Stimulated activated CD4-positive, alpha-beta T cell treated with anti-CD3 and anti-CD28 coated beads, Interleukin-4, amount 100 ng/mL, for 4 hours (primary cell): ENCODE measurements at places on chromosomes 3 and 15.

DNA sequence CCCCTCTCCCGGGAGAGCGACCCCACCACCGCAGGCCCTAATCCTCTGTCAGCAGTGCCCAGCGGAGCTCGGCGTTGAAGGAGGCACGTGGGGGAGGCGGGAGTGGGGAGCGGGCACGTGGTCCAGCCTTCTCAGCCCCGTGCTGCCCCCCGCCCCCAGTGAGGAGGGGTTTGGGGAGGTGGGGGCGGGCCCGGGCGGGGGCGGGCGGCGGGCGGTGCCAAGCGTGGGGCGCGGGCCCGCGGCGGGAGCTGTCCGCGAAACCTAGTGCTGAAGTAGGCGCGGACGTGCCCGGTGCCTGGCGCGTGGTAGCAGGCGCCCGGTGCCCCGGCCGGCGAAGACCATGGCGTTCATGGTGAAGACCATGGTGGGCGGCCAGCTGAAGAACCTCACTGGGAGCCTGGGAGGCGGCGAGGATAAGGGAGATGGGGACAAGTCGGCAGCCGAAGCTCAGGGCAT is at the start of gene CPLX3:
TSS of gene CPLX3 (plus strand) at position 264 of the 456 bp plus-strand sequence. CDS start at position 341, 77 bp downstream.
- DNase-seq: peak; percentile 9

- DNase-seq: no peak
Observed at GRCh38 chr15:101684384-101684783, 32.2 kb upstream of the TM2D3 start.

DNA sequence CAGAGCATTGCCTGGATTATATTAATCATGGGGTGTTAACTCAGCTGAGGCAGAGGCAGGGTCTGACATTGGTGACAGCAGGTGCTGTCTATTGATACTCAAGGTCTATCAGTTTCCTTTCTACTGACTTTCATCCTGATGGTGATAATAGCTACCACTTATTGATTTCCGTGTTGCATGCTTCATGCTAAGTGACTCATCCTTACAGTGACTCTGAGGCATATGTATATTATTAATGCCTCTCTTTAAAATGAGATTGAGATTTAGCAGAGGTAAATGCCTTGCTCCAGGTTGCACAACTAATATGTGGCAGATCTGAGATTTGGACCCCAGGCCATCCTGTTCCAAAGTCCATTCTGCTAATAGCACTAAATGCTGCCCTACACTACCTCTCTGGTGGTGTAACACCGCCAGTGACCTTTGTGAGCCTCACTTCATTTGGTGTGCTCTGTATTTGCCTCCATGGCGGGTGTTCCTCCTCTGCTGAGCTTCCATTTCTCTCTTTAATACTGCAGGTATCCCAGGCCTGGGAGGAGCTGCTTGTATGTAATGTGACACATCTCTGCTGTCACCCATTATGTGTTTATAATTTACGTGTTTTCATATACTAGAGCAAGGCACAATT is 50.4 kb downstream of the GPR171 start:
- no peak for DNase-seq

- no peak for DNase-seq
Observed at GRCh38 chr3:106086038-106086437, 217.2 kb upstream of the CBLB start.

- no peak for DNase-seq
Observed at GRCh38 chr3:95097493-95097892, 1034.6 kb downstream of the NSUN3 start.

GRCh38 chr3:116254541-116254940 is 190.7 kb downstream of the LSAMP start:
- no peak for DNase-seq

DNA sequence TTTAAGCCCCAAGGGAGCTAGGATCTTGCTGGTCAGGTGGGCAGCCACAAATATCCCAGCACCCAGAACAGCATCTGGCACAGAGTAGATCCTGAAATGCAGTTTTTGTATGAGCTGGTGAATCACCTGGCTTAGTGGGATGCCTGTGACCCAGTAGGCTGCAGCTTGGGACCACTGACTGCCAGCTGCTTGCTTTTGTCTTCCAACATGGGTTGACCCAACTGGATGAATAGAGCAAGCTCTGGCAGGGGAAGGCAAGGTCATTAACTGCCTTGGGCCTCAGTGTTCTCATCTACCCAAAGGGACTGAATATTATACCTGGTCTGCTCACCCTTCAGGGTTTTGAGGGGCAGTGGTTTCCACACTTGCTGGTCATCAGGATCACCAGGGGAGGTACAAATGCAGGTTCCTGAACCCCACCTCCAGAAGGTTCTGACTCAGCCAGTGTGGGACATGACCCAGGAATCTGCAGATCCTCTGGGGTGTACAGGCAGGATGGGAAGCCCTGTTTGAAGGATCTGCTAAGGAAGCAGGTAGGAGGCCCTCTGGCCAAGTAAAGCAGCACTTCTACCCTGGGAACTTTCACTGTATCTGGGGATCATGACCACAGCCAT is 55.4 kb downstream of the ITGA11 start:
- no peak for DNase-seq

- DNase-seq: no peak
Observed at GRCh38 chr15:39041979-39042495, 477.4 kb upstream of the RASGRP1 start.
